Activated naive CD8-positive, alpha-beta T cell treated with anti-CD3 and anti-CD28 coated beads for 36 hours (primary cell): ENCODE measurements at places on chromosomes 7 and 10.

GRCh38 chr7:82204694-82205093, 238.9 kb downstream of the CACNA2D1 start:
- no peak for DNase-seq

- peak; percentile 19 for DNase-seq
Measured at GRCh38 chr10:46229144-46229563, 57.6 kb upstream of the ANTXRL start.

DNA sequence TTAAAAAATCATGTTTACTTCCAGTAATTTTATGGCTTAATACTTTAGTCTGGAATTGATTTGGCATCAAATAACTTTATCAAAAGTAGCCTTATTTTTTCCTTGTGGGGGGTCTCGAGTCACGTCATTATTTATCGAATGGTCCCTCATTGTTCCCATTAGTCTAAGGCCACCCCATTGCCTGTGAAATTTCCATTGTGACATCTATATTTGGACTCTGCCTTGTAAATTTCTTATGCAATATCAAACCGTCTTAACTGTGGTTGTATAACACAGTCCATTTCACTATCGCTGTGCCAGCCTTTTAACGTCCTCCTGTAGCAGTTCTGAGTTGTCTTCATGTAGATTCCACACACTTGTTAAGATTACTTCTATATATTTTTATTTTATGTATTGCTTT, 103.9 kb upstream of the RET start:
- no peak for DNase-seq

DNA sequence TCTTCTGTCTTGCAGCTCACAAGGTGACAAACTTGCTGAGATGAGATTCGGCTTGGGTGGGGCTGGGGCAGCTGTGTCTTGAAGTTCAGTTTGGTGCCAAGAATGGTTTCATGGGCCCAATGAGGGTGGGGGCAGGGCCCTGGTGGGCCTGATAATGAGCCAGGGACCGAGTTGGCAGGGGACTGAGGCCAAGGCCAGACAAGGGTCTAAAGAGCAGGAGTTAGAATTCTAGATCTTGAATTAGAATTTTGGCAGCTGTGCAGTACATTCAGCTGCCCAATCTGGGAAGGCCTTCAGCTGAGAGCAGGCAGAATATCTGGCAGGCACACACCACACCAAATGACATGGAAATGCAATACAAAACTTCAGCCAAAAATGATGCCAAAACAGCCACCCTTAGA, 1.5 kb upstream of the JAZF1 start:
- DNase-seq: no peak

GRCh38 chr7:12211711-12212485, 804 bp downstream of the TMEM106B start:
- DNase-seq: no peak

- DNase-seq: no peak
Measured at GRCh38 chr7:22584179-22584578, 84.2 kb upstream of the STEAP1B start.

DNA sequence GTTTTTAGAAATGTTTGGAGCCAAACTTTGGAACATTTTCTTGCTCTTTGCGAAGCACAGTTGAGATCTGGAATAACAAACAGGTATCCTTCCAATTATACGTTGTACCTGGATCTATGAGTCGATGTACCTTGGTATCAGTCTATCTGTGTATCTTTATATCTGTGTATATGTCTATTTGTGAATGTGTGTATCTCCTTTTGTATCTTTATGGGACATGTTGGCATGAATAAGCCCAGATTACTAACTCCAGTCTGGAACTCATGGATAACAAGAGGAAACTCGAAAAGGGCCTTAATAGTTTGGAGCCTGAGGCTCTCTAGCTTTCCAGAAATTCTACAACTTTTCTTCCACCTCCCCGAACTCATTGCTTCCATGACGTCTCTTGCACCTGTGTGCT, 490.0 kb downstream of the GATA3 start:
- DNase-seq: no peak

DNA sequence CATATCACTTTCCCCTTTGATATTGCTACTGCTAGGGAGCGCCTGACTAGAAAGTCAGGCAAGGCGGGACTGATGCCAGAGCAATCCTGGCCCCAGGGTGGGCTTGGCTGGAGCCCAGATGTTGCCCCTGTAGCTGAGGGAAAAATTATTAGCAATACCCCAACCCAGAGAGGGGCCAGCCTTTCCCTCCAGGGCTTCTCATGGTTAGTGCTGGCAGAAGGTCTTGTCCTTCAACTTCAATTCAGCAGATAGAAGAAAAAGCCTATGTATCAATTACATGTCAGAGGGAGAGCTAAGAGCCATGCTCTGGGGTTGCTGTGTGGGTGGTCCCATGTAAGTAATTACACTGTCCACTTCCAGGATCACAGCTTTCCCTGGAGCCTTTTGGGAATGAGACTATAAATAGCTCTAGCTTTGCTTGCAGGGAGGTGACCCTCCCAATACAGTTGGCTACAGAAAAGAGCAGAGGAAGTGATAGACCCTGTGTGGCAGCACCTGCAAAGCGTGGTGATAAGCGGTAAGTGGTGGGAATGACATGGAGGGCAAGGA, 579.1 kb downstream of the CCSER2 start:
- DNase-seq: no peak

- no peak for DNase-seq
Measured at GRCh38 chr7:102029616-102030015, 212.2 kb downstream of the CUX1 start.

GRCh38 chr7:75875113-75876080, 3.4 kb upstream of the RHBDD2 start:
- DNase-seq: no peak

DNA sequence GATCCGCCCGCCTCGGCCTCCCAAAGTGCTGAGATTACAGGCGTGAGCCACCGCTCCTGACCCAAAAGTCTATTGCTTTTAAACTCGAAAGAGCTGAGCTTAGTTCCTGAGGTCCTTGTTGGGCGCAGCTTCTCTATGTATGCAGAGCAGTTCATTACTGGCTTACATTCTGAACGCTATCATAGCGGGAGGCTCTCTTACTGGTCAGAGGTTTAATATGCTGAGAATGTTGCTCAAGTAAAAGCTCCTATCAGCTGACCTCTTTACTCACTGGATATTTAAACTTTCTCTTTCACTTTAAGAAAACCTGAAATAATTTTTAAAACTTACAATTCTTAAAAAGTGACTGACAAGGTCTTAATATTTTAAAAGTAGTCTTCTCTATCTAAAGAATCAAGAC, 160.8 kb upstream of the WNT16 start:
- DNase-seq: no peak

DNA sequence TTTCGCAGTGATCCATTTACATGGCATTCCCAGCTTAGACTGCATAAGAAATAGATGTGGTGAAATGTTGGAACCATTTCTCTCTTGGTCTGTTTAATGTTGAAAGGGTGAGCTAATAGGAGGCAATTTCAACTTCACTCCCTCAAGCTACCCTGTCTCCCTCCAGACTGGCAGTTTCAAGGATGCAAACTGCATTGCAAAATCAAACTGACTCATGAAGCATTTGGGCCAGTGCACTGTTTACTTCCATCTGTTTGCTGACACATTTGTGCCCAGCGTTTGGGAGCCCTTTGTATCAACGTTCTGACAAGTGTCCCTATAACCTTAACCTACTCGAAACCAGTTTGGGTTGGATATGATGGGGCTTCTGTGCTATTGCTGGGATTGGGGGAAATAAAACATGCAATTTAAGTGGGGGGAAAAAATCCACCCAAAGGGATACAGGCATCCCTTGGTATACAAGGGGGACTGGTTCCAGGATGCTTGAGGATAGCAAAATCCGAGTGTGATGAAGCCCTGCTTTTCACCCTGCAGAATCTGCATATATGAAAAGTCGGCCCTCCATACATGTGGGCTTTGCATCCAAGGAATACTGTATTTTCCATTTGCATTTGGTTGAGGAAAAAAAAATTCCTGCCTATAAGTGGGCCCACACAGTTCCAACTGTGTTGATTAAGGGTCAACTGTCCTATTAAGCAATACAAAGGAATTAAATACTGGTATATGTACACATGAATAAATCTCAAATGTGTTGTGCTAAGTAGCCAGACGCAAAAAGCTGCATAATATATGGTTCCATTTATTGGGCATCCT, 15.6 kb downstream of the RHEB start:
- no peak for DNase-seq

DNA sequence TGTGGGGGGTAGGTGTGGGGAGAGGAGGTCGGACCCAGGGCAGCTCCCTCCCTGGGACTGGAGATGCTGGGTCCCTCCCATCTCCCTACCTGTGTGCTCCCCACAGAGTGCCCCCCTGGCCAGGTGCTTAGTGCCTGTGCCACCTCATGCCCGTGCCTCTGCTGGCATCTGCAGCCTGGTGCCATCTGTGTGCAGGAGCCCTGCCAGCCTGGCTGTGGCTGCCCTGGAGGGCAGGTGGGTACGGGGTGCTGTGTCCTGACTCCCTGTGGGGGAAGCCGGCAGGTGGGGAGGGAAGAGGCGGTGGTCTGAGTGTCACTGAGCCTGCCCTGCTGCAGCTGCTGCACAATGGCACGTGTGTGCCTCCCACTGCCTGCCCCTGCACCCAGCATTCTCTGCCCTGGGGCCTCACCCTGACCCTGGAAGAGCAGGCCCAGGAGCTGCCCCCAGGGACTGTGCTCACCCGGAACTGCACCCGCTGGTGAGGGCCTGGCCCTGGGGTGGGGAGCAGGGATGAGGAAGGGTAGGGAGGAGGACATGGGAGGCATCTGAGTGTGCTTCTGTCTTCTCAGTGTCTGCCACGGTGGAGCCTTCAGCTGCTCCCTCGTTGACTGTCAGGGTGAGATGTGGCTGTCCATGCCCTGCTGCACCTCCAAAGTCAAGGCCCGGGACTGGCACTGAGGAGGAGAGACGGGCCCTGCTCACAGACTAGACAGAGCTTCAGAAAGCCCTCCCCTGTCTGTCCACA, 11.7 kb upstream of the ZNF862 start:
- no peak for DNase-seq

- DNase-seq: no peak
Measured at GRCh38 chr7:146844405-146844804, 727.8 kb downstream of the CNTNAP2 start.

- no peak for DNase-seq
Measured at GRCh38 chr7:39035903-39036302, 58.2 kb downstream of the POU6F2 start.
